ENCODE measurements at places on chromosomes 1 and 21.
A peak's percentile ranks its signal among the peaks of the same experiment; 100 is the strongest.

DNA sequence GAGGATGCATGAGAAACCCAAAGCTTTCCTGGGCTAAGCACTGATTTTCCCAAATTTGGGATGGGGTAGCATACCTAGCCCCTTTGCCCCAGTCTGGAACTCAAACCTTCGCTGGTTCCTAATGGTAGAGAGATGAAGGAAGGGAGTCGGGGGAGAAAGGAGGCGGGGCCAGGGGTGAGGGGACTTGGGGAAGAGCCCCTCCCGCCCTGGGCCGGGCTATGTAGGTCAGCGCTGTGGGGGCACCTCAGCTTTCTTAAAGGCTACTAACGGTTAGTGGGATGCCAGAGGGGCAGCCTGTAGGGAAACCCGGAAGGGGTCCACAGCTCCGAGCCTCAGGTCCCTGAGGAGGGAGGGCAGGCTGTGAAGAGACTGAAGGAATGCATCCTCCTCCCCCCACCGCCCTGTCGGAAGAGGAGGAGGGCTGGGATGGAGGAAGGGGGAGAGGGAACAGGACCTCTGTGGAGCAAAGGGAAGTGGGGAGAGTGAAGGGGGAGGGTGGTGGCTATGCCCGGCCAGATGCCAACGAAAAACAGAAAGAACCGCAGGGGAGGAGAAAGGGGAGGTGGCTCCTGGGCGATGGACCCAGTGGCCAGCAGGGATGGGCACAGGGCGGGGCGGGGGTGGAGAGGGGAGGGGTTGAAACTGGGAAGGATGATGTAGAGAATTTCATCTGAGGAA lies 1.3 kb downstream of the CADM3 start:
- no peak for DNase-seq

- no peak for DNase-seq
These were observed 279.9 kb upstream of the RUNX1 start for GRCh38 chr21:35328856-35329455.

DNA sequence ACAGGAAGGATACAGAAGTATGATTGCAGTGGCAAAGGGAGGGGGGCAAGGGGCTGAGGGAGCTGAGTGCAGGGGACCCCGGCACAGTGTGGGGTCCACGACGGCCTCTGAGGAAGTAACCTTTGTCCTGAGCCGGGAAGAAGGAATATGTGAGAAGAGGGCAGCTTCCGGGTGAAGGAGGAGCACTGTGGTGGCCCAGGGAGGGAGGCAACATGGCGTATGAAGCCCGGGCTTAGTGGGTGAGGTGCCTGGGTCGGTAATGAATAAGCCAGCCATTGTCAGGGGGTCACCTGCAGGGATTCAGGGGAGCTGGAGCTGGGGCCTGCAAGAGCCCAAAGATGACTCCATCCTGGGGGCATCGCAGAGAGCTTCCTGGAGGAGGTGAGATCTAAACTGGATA lies 200.4 kb downstream of the FOXD2 start:
- no peak for DNase-seq

DNA sequence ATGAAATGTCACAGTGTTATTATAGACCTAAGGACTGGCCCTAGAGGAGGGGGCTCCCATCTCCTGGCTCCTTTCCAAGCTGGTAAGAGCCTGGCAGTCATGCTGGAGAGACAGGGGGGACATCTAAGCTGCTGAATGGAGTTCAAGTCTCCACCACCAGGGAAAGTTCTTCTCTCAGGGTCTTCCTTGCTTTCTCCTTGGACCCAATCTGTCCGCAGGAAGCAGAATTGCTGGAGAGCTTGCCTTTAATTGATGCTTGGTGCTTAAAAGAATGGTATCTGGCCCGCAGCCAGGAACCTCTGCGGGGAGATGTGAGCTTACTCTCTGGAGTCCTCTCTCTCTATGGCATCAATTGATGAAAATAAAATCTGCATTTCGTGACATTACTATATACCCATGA lies 25.1 kb downstream of the IRF2BP2 start:
- DNase-seq, result no peak

DNA sequence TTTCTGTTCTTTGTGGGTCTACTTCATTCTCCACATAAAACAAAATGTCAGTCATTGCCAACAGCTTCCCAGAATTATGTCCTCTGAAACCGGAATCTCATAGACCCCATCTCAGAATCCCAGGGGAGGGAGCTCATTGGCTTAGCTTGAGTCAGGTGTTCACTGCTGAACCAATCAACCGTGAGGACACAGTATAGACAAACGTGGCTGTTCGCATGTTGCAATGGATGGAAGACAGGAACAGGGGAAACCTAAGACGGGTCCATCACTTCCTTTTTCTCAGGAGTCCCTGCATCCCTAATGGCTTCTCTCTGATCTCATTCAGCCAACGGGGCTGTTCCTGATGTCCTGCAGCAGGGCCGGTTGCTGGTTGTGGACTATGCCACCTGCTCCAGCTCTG lies 9.1 kb downstream of the CELA2A start:
- no peak for DNase-seq

DNA sequence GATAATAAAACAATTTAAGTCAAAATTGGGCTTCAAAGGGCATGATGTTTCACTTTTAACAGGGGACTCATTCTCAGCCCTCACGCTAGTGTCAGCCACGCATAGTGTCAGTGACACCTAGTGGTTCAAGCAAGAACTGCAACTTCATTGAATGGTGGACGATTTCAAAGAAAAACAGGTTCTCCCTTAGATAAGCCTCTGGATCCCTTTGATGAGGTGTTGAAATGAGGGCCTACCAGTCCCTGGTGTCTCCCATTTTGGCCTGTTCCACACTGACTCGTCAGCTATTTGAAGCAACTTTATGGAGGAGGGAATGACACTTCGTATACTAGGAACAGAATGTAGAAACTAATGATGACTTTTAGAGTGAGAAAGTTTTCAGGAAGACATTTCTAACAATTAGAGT lies 56.2 kb downstream of the FCRL5 start:
- peak; percentile 10 for DNase-seq

GRCh38 chr1:202074985-202075384 lies 47.7 kb upstream of the GPR37L1 start:
- no peak for DNase-seq

- DNase-seq, result no peak
These were observed 19.6 kb upstream of the TCEA3 start for GRCh38 chr1:23444104-23444533.

DNA sequence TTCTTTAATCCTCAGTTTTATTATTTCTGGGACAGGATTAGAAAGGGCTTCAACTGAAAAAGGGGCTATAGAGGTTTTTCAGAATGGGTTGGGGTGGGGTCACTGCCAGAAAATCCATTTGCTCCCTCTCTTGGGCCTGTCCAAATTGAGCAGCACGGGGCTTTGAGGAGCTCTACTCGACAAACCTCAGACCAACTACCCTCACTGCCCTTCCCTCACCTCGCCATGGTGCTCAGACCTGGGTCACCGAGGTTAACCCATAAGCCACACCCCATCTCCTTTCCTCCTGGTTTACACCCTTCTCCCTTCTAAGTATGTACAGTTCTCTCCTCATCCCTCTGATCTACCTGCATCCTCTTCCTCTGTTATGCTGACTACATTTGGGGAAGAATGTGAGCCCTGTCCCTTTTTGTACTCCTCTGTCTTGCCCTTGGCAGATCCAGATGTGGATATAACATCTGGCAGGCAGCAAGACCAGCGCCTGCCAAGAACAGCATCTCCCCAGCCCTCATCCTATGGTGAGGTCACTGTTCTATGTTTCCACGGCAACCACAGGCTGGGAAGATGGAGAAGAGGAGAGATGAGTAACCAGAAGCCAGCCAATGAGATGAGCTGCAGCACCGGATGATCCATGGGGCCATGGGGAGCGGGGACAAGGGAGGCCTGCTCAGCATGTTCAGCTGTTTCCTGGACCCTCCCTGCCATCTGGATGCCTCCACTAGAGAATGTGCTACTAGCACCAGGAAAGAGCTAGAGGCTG lies 3.7 kb upstream of the FABP3 start:
- DNase-seq, result no peak

DNA sequence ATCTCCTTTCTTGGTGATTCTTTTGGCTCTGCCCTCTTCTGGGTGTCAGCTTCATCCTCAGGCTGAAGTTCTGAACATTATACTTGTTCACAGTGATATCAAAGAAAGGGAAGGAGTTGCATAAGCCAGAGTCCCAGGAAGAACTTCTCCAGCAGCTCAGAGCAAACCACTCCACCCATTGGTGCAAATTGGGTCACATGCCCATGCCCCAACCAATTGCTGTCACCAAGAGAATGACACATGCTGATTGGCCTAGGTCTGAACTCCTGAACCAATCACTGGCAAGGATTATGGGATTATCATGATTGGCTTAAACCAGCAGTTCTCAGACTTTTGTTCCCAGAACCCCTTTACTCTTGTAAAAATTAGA lies 256.5 kb upstream of the TMEM51 start:
- no peak for DNase-seq

GRCh38 chr21:38247738-38248510 lies 8.9 kb upstream of the KCNJ15 start:
- no peak for DNase-seq

GRCh38 chr21:28272272-28272992 lies 720.2 kb downstream of the LTN1 start:
- no peak for DNase-seq

GRCh38 chr1:209652873-209653401 lies 712 bp upstream of the LAMB3 start:
- DNase-seq, result no peak

- no peak for DNase-seq
These were observed 28.2 kb upstream of the LGALS8 start for GRCh38 chr1:236495467-236496112.

DNA sequence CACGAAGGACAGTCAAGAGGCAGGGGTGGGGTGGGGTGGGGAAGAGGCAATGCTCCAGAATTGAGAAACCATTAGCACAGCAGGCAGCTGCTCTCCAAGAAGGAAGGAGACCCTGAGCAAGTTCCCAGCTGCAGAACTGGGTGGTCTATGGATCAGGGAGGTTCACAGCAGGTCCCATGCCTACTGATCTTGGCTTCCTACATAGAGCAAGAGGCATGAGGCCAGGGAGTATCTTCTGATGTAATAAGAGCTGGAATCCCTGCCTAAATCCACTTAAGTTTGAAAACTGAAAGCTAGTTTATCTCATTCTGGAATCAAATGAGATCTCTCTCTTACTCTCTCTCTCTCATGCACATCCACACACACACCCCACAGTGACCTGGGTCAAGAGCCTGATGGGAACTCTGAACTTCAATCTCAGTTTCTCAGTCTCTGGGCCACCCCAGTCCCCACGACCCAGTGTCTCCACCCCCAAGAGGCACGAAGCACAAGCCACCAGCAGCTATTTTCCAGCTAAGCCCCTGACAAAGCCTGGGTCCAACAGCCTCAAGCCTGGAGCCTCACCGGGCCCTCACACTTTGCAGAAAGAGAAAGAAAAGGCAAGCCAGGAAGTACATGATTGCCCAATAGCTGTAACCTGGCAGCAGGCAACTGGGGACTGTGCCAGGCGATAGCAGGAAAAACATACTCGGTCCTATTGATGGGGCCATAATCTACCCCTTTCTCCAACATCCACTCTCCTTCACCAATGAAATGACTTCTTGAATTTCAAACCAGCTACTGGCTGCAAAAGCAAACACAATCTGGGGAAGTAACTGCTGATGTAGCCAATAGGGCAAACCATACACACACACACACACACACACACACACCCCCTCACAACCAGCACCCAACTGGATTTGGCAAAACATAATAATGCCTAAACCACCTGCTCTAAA lies 2.2 kb downstream of the NUAK2 start:
- DNase-seq, result no peak

DNA sequence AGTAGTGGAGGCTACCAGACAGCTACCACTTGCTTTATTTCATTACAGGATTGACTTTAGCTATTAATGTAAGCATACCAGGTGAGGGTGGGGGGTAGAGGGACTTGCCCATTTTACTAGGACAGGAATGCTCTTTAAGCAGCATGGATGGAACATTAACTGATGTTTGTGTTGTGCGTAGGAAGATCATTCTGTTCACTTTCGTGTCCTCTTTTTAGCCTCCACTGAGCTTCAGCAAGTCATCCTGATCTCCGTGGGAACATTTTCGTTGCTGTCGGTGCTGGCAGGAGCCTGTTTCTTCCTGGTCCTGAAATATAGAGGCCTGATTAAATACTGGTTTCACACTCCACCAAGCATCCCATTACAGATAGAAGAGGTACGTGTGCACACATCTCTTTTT lies 29.3 kb downstream of the IFNGR2 start:
- no peak for DNase-seq

GRCh38 chr1:168653567-168653966 lies 75.4 kb downstream of the DPT start:
- DNase-seq, result no peak

GRCh38 chr1:29428280-29428615 lies 191.9 kb downstream of the PTPRU start:
- DNase-seq, result no peak

- DNase-seq, result no peak
These were observed 566.6 kb upstream of the NR5A2 start for GRCh38 chr1:199460933-199461332.

DNA sequence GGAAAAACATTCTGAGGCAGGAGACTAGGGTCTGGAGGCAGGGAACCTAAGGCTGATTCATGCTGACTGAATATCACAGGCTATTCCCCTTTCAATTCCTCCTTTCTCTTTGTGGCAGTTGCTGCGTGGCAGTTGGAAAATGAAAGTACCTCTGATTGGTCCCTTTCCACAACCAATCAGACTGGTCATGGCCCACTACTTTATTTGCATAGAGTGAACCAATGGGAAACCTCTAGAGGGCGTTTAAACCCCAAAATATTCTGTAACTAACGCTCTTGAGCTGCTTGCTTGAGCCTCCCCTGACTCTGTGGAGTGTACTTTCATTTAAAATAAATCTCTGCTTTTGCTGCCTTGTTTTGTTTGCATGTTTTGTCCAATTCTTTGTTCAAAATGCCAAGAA lies 27.7 kb upstream of the VN1R5 start:
- DNase-seq, result no peak

GRCh38 chr1:117892512-117892911 lies 36.9 kb downstream of the GDAP2 start:
- DNase-seq, result no peak

DNA sequence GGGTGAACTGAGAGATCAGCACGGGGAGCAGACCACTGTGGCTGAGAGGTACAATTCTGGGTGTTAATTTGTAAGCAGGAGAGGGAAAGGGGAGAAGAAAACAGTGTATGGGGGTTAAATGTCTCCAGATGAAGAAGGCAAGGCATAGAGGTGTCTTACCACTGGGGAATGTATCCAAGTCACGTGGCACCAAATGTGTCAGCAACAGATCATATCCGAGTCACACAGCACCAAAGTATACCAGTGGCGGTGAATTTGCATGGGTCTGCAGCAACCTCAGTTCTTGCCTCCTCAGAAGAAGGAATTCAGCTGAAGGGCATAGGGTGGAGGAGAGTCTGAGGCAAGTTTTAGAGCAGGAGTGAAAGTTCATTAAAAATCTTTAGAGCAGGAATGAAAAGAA lies 21.2 kb upstream of the SYCP1 start:
- DNase-seq, result no peak

DNA sequence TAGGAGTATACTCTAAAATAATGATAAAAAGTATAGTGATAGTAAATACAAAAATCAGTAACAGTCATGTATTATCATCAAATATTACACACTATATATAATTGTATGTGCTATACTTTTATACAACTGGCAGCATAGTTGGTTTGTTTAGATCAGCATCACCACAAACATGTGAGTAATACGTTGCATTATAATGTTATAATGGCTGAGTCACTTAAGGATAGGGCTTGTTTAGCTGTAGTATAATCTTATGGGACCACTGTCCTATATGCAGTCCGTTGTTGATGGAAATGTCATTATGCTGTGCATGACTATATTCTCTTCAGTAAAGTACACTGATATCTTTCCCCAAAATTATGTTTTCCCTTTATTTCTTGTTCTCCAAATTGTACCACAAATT lies 92.8 kb downstream of the LYPLAL1 start:
- DNase-seq, result no peak

- no peak for DNase-seq
These were observed 146.2 kb upstream of the NFIA start for GRCh38 chr1:60936163-60936562.

Data from activated gamma-delta T cell treated with anti-CD3 and anti-CD28 coated beads, Interleukin-2, amount 50 U/mL, for 16 hours (primary cell).